ENCODE measurements at places on chromosomes 4 and X.

- no peak for DNase-seq
These were observed 157.7 kb downstream of the CBR4 start for GRCh38 chr4:168852387-168852786.

DNA sequence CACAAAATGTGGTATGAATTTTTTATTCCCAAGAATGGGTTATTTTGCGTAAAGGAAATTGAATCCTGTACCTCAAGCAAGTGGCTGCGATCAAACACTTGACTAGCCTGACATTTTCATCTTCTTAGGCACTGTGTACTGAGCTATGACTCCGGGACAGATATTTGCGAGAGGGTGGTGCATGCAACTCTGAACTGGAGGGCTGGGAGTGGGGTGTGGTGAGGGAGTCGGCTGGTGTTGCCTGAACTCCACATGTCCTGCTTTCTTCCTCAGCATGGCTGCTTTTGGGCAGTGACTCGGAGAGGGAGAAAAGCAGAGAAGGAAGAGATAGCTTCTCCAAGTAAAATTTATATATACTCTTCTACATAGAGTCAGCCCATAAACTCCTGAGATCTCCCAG is 68.5 kb upstream of the GATB start:
- DNase-seq = no peak

DNA sequence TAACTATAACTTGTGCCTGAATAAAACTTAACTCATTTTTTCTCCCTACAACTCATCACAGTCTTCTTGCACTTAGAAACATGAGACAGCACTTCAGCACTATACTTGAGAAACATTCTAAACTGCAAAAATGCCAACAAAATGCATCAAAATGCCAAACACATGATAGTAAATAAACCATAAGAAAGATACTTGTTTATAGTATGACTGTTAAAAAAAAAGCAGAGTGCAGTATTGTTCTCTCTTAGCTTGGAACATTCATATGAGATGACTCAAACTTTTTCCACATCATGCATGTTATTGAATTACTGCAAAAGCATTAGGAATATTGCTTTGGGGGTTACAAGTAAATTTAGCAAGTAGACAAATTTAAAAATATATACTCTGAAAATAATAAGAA is 135.7 kb upstream of the ANXA10 start:
- DNase-seq = no peak

GRCh38 chrX:70174754-70175153 is 2.5 kb upstream of the DGAT2L6 start:
- no peak for DNase-seq

- no peak for DNase-seq
These were observed 64.8 kb downstream of the PCDH18 start for GRCh38 chr4:137467537-137467936.

- no peak for DNase-seq
These were observed 545.0 kb downstream of the GBA3 start for GRCh38 chr4:23237771-23238170.

DNA sequence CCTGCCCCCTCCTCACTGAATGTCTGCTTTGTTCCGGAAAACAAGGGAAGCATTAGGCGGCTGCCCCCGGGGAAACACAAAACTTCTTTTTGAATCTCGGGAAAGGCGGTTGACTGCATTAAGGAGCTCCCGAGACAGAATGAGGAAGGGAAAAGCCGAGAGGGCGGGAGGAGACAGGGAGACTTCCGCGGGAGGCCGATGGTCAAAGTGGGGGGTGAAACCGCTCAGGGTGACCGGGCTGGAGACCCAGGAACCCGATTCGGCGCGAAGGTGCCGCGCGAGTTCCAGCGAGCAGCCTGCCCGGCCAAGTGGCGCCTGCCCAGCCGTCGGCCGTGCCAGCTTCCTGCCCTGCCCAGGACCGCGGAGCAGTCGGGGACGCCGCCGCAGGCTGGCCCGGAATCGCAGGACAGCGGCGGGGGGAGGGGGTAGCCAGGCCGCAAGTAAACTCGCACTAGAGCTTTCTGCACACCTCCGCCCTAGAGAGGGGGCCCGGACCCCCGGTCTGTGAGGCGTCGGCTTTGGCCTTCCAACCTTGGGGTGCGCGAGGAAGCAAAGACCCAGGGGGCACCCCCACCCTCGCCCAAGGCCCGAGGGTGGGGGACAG is 55.1 kb upstream of the BCOR start:
- DNase-seq = peak; percentile 38

GRCh38 chrX:65696613-65697012 is 29.2 kb downstream of the MSN start:
- no peak for DNase-seq

DNA sequence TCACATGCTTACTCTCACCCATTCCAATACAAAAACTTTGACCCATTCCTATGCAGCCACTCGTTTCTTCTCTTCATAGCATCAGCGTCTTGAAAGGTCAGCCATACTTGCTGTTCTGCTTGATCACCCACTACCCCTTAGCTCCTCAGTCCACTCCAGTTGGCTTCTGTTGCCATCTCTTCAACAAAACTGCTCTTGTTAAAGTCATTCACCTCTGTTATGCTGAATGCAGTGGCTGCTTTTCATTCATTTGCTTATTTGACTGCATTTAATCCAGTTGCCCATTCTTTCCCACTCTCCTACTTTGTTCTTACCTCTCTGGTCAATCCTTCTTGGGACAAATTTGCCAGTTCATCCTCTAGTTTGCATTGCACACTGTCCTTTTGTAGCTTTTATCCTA is 24.9 kb downstream of the CEP135 start:
- no peak for DNase-seq

DNA sequence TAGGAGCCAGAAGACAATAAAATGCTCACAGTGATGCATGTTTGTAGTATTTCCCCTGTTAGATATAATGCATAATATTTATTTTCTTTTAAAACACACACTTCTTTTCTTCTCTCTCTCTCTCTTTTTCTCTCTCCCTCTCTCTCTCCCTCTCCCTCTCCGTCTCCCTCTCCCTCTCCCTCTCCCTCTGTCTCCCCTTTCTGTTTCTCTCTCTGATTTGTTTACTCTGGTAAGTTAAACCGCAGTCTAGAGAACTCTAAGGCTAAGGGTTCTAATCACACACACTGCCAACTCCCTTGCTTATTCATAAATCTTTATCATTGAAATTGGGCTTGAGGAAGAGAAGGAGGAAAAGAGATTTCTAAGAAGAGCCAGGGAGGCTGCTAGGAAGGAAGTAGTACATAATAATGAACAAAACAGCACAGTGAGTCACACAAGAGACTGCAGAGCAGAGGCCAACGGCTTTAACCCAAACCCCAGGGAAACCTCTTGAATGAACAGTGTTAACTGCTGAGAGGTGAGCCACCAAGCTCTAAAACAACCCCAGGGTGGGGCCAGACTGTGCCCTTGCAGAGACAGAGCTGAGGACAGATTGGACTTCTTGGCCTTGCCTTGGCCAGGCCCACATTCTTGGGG is 9.1 kb upstream of the PHOX2B start:
- DNase-seq = peak; percentile 26

GRCh38 chr4:18202486-18202885 is 180.9 kb upstream of the LCORL start:
- no peak for DNase-seq

DNA sequence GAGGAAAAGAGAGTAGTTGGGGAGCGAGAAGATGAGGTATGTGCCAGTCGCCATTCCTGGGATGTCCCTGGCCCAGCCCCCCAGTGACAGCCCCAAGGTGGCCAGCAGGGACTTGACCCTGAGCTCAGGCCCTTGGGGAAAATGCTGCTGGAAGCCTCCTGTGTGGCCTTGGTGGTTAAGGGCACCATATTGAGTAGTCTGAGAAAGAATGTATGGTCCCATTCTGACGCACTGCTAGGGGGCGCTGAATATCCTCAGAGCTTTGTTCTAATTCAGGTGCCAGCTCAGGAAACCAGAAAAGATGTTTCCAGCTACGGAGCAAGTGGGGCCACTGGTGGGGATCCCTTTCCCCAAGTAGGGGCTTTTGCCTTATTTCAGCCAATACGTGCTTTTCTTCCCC is 14.0 kb upstream of the UBA6 start:
- no peak for DNase-seq

GRCh38 chrX:118724365-118724764 is 3.0 kb upstream of the IL13RA1 start:
- DNase-seq = no peak

GRCh38 chr4:189940178-189941004 is at the start of gene FRG1:
TSS of gene FRG1 (plus strand) at chr4:189940872. CDS start at chr4:189941010, 138 bp downstream.
- peak; percentile 61 for DNase-seq

DNA sequence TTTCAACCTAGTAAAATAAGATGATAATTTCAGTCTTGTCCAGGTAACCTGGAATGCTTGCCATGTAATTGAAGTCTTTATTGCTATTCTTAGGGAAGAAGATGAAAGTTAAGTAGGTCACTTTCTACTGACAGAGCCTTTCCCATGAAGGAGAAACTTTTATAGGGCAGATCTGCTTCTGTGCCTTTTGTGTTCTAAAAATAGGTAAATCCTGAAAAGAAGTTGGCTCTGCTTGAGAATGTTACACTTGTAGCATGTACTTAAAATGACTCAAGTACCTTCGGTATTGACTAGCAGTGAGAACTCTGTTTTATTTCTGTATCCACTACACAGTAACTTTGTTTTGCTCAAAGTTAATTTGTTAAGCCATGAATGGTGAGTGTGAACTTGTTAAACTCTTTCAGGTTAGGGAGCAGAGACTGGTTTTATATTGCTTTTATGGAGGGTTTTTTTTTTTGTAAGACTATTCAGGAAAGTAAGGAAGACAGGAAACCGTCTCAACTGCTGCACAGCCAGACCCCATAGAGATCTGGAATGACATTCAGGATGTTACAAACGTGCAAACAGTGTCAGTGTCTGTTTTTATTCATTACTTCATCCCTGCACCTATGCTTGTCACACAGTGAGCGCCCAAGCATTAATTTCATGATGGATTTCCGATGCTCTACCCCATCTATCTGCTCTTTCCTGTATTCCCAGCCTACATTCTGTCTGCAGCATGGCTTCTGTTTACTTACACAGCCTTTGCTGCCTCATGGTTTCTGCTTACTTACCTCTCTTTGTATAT is 53.0 kb downstream of the SEPTIN11 start:
- no peak for DNase-seq

- DNase-seq = no peak
These were observed 74.8 kb downstream of the HTRA3 start for GRCh38 chr4:8344377-8344776.

GRCh38 chrX:143632625-143633410 is 3.1 kb downstream of the SLITRK4 start:
- no peak for DNase-seq

DNA sequence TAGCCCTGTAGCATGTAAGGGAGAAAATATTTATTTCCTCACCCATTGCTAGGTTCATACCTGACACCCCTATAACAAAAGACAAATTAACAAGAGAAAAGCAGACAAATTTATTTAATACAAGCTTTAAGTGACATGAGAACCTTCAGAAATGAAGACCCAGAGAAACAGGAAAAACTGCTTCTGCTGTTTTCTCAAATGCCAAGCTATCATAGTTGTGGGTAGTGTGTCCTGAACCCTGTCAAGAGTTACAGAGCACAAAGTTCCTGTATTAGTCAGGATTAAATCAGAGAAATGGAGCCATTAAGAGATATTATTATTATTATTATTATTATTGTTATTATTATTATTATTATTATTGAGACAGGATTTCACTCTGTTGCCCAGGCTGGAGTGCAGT is 17.5 kb downstream of the CCDC160 start:
- DNase-seq = no peak

DNA sequence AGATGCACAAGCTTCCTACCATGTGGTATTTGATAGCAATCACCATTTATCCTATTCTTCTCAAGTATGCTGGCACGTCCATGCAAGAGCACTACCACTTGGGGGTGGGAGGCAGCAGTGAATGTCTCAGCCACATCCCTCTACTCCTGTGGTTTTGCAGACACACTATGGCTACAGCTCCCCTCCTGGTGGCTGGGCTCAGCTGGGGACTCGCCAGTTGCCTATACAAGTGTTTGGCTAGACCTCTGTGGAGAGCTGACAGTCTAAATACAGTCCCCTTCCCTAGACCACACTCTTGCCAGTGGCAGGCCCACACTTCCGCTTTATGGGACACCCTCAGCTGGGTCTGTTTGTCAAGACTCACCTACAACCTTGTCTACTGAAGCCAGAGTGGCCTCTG is 53.2 kb downstream of the ADGRA3 start:
- DNase-seq = no peak

- no peak for DNase-seq
These were observed 944.8 kb downstream of the RPA4 start for GRCh38 chrX:97828471-97828870.

GRCh38 chr4:162209706-162210105 is 45.9 kb upstream of the FSTL5 start:
- no peak for DNase-seq

DNA sequence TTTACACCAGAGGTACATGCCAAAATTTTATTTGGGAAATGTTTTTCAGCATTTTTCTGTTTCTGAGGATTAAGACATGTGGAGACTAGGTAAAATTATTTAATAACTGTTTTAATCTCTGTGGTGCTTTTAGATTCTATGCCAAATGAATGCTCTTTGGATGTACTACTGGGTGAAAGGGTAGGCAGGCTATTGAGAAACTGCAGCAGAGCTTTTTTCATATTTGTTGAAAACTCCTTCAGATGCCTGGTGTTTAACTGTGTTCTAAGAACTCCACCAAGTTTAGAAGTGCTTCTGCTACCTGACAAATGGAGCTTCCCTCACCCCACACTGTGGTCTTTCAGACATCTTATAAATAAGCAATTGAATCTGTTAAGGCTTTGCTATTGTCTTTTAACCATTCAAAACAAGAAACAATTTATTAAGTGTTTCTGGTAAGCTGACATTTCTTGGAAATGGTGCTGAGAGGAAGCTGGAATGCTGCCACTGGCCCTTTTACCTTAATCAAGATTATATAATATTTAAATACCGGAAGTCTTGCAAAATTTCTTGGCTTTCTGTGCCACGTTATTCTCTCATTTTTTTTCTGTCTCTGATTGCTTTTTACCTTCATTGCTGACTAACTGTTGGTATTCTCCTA is 51.2 kb upstream of the CYSLTR1 start:
- DNase-seq = no peak

DNA sequence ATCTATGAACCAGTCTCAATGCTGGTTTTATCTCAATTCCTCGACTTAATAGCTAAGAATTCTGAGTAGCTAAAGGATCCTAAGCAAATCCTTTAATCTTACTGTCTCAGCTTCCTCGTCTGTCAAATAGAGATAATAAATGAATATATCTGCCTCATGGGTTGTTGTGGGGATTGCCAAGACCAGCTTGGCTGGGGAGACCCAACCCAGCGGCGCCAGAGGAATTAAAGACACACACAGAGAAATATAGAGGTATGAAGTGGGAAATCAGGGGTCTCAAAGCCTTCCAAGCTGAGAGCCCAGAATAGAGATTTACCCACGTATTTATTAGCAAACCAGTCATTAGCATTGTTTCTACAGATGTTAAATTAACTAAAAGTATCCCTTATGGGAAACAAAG is 41.9 kb downstream of the SLC34A2 start:
- no peak for DNase-seq

DNA sequence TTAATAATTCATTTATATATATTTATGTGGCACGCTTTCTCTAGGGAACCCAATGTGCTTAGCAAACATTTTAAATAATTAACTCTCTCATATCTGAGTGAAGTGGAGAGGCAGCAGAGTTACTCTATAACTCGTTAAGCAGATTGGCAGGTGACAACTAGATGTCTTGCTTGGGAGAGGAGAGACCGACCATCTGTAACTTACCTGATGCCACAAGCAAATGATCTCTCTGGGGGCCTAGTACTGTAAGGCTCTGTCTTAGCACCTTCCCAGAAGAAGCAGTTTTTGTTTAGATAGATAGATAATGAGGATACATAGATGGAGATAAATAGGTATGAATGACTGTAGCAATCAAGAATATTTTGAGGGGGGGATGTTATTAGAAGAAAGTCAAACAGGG is 11.9 kb upstream of the SEL1L3 start:
- DNase-seq = no peak

All from H54 (cell line).